ENCODE measurements at places on chromosomes 6 and 20. TPM values are rescaled to one million over a fixed set of nuclear protein-coding genes. Genes with fewer than 3 reads are reported as not detected.

DNA sequence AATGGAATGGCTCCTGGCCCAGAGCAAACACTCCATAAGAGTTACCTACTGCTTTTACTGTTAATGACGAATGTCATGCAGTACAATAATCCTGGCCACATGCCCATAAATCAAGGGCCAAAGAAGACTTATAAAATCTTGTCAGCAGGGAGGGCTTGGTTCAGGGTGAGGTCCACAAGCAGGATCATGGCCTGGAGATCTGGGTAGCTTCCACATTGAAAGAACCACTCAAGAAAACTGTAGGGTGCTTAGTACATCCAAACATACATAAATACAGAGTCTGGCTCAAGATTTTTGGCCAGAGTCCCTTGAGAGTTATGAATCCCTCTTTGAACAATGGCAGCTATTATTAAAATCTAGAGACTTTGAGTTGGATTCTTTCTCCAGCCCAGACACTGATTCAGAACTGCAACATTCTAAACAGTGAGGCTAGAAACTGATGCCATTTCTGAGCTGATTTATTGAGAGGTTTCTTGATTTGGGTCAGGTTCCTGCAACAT, 188.7 kb downstream of the CDC5L start:
- H3K4me3 ChIP-seq, result no peak overlapping the region
- H3K27ac ChIP-seq, result peak overlapping the region; percentile 20
- H3K36me3 ChIP-seq, result no peaks in the 10 kb centered on the region
- no peaks in the 10 kb centered on the region for H3K4me1 ChIP-seq

DNA sequence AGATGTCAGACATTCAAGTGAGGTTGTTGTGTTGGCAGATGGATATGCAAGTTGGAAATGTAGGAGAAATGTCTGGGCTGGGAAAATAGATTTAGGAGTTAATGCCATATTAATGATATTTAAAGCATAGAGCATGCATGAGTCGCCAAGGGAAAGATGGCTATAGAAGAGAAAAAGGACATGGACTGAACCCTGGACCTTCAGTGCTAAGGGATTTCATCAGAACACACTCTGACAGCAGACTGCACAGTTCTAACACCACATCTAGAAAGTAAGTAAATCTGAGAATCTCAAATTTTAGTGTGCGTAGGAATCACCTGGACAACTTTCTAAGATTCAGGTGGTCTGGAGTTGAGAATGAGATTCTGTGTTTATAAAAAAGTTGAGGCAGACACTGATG, 17.3 kb upstream of the POLR1H start:
- DNase-seq, result no peak
- H3K36me3 ChIP-seq, result no peaks in the 10 kb centered on the region
- H3K4me1 ChIP-seq, result no peaks in the 10 kb centered on the region
- no peak overlapping the region for H3K4me3 ChIP-seq

DNA sequence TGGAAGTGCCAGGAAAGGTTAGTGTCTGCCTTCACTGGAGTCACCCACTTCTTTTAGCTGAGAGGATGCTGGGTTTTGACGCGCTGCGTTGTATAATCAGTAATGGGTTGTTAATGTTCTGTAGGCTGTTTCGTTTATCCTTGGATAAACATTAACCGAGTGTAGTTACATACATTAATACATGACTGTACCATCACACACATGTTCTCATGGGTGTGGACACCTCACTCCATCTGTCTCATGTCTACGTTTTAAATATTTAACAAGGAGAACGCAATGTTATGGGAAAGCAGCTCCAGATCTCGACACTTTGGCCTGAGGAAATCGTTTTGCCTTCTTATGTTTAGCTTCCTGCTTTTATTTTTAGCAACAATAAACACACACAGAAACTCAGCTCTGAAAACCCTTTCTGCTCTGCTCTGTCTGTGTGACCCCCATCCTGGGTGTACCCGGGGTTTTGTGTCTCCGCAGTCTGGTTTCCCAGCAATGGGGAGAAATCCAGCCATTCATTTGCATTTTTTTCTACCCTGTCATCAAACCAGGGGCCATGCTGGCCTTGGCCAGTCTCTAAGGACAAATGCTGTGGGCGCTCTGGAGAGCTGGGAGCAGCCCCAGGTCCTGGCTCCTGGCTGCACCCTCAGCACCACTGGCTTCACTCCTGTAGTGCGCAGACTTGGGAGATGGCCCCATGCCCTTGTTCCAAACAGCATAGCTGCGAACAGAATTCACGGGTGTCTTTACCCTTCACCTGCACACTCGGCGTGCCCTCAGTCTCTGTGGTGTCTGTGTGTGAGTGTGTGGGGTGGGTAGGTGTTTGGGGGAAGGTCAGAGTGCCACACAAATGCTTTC, 110.8 kb downstream of the ERMARD start:
- H3K36me3 ChIP-seq, result no peaks in the 10 kb centered on the region
- no peaks in the 10 kb centered on the region for H3K27me3 ChIP-seq
- no peak overlapping the region for H3K4me3 ChIP-seq
- DNase-seq, result no peak
- H3K27ac ChIP-seq, result no peak overlapping the region

DNA sequence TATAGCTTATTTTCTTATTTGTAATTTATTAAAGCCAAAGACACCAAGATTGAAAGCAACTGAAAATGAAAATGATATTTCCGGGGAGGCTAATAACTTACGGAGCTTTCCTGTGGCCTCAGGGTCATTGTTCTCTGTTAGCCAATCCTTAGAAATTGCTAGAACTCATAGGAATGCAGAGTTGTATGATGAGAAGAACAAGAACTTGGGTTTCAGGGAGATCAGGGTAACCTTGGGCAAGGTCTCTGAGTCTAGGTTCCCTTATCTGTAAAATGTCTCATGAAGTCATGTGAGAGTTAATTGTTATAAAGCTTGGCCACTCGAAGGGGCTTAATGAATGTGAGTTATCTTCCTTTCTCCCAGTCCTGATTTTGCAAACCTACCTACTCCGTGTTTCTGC, 20.1 kb upstream of the SERINC3 start:
- no peaks in the 10 kb centered on the region for H3K27me3 ChIP-seq
- H3K36me3 ChIP-seq, result no peaks in the 10 kb centered on the region
- H3K4me3 ChIP-seq, result no peak overlapping the region
- peak overlapping the region; percentile 20 for H3K27ac ChIP-seq

DNA sequence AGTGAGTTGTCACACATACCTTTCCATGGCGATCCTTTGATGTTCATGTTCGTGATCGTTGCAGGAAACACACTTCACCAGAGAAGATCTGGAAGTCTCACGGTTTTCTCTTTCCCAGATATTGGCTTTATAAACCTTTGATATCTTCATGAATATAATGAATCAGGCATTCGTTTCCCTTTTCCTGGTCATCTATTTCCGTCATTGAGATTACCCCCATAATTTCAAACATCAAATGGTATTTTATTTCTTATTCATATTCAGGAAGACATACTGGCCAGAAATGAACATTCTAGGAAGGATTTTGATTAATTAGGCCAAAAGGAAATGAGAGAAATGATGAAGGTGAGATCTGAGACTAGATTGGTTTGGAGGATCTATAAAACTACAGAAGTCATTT, at the start of gene PRL:
Gene PRL (minus strand): TSS at position 101 of the 400 bp plus-strand sequence. CDS start 54 bp downstream, at position 47.
- H3K4me1 ChIP-seq, result no peaks in the 10 kb centered on the region
- no peaks in the 10 kb centered on the region for H3K36me3 ChIP-seq
- H3K27ac ChIP-seq, result no peak within 1 kb of the TSS
- no peaks in the 10 kb centered on the region for H3K27me3 ChIP-seq
- no peak for DNase-seq

DNA sequence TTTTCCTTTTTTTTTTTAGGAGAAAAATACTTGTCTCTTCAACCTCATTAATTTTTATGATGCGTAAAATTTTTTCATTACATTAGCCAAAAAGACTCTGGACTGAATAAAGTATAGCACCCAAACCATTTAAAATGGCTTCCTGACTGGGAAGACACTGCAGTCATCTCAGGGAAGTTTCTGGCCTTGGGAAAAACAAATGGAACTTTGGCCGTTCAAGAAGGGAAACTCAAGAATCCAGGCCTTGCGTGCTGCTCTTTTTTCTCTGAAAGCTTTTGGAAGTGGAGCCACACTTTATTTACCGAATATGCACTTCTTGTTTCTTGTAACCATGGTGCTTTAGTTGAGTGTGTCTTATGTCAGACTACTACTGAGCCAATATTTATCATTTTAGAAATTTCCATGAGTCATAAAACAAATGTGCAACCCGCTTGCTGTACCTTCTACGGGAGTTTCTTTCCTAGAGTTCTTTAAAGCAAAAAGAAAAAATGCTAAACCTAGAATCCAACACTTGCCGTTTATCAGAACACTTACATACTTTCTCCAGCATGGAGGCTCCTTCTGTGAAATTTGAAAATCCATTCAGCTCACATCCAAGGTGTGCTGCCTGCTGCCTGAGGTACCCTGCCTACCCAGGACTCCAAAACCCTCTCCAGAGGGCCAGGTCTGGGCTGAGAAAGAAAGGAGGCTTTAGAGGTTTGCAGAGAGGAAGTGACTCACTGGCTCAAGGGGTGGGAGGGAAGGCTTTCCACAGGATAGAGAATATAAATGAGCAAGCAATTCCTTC, 11.5 kb upstream of the DSTN start:
- no peaks in the 10 kb centered on the region for H3K27me3 ChIP-seq
- H3K36me3 ChIP-seq, result no peaks in the 10 kb centered on the region
- H3K27ac ChIP-seq, result peak overlapping the region; percentile 93

- peaks cover 10% of the 10 kb centered on the region for H3K4me1 ChIP-seq
- H3K36me3 ChIP-seq, result no peaks in the 10 kb centered on the region
- H3K4me3 ChIP-seq, result no peak overlapping the region
- H3K27me3 ChIP-seq, result no peaks in the 10 kb centered on the region
- no peak for DNase-seq
- no peak overlapping the region for H3K27ac ChIP-seq
Observed at GRCh38 chr6:36888654-36889481, 3.1 kb downstream of the C6orf89 start.

DNA sequence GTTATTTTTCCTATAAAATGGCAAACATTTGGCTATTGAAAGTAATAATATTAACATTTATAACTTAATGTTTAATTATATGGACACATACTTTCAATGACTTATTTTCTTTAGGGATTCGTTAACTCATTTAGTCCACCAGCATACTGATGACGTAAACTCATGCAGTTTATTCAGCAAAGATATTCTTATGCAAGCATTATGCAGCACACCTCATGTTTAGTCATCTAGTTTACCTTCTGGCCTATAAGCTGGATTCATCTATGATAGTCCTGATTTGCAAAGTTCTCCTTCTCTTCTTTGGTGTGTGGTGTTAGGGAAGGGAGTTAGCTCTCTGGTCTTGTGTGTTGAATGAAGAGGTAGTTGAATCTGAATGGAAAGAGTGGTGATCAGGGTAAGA, 60.0 kb downstream of the OR2J2 start:
- no peak for DNase-seq
- H3K4me3 ChIP-seq, result no peak overlapping the region
- H3K4me1 ChIP-seq, result no peaks in the 10 kb centered on the region
- no peaks in the 10 kb centered on the region for H3K27me3 ChIP-seq
- no peaks in the 10 kb centered on the region for H3K36me3 ChIP-seq

DNA sequence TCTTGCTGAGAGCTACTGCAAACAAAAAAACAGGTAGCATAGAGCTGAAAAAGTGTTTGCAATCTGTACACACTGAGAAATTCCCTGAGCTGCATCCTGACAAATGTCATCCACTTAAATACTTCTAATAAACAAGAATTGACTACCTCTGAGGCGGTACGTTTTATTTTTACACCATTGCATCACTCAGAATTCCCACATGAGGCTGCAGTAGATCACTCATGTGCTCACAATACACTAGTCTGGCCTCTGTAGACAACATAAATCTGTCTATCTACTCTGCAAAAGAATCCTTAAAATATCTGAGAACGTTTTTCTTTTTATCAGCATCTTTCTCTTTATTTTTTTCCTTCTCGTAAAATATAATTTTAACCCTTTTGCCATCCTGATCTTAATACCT, 661.4 kb downstream of the EPHA7 start:
- DNase-seq, result no peak
- no peaks in the 10 kb centered on the region for H3K27me3 ChIP-seq
- H3K36me3 ChIP-seq, result no peaks in the 10 kb centered on the region
- no peaks in the 10 kb centered on the region for H3K4me1 ChIP-seq

DNA sequence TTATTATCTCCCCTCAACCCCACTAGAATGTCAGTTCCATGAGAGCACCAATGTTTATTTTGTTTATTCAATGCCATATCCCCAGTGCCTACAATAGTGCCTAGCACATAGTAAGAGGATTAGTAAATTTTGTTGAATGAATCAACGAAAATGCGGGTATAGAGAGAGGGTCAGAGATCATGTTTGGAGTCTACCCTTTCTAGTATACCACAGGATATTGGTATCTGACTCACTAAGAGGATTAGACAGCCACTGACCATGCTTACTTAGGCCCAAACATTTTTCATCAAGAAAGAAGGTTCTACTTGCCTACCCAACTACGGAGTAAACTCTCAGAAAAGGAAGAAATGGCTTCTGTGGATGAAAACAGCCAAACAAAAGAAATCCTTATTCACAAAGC, 356.8 kb downstream of the BTBD9 start:
- no peaks in the 10 kb centered on the region for H3K27me3 ChIP-seq
- H3K27ac ChIP-seq, result no peak overlapping the region
- no peak overlapping the region for H3K4me3 ChIP-seq
- no peak for DNase-seq
- no peaks in the 10 kb centered on the region for H3K36me3 ChIP-seq

DNA sequence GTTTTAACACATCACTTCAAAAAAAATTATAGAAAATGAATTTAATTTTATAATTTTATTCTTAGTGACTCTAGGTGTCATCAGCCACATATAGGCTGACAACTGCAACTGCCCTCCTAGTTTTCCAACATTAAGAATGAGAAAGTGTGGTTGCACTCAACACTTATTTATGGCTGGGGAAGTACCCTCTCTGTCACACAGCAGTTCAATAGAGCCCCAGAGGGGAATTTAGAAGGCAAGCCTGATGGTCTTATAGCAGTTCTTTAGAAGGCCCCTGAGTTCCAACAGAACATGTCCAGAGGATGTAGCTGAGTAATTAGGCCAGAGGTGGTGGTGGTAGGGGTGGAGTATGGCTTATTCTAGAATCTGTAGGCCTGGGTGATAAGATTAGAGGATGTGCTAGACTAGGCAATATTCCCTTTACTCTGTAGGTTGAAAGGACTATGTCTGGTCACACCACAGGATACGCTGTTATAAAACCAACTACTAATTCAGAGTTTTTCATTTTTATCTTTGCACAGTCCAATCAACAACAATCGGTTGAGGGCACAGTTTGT, 226.5 kb upstream of the CITED2 start:
- no peaks in the 10 kb centered on the region for H3K36me3 ChIP-seq
- H3K4me3 ChIP-seq, result no peak overlapping the region
- H3K27me3 ChIP-seq, result no peaks in the 10 kb centered on the region
- no peaks in the 10 kb centered on the region for H3K4me1 ChIP-seq
- no peak for DNase-seq

- no peaks in the 10 kb centered on the region for H3K36me3 ChIP-seq
- no peaks in the 10 kb centered on the region for H3K27me3 ChIP-seq
- DNase-seq, result no peak
- no peak overlapping the region for H3K4me3 ChIP-seq
- peak overlapping the region; percentile 83 for H3K27ac ChIP-seq
Observed at GRCh38 chr20:4038676-4039370, 23.5 kb upstream of the RNF24 start.

FAM50B gene
- total RNA-seq, result 8.8 TPM

DSP gene
- total RNA-seq, result 2.1 TPM

BEND6 gene
- 0.33 TPM for total RNA-seq

RIN2 gene
- 82.7 TPM for total RNA-seq

BCKDHB gene
- total RNA-seq, result 23.4 TPM

C6orf47 gene
- total RNA-seq, result 24.8 TPM

Data from breast epithelium (tissue), 4 donors.